Activated T-helper 9 cell treated with anti-CD3 and anti-CD28 coated beads, Interleukin-2, amount 50 U/mL, for 16 hours (primary cell): ENCODE measurements at places on chromosomes 4 and X.

- no peak for DNase-seq
These were observed 9.1 kb upstream of the ARHGEF38 start for GRCh38 chr4:105543346-105543745.

DNA sequence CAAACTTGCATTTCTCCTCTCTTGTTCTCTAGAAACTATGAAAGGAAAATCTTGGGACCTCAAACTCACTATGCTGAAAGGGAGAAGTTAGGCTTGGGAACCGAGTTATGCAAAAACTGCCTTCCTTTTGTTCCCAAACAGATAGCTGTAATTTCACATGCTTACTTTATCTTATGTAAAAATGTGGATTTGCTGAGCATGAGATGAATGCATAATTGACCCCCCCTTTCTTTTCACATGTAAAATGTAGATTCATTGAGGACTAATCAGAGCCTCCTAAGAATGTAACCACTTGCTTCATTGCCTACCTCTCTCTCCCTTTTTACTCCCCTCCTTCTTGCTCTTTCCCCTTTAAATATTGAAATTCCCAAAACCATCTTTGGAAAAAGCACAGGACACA lies 18.0 kb downstream of the TBC1D9 start:
- DNase-seq, result no peak

GRCh38 chr4:125316791-125317524 lies 2.2 kb downstream of the FAT4 start:
- DNase-seq, result no peak

DNA sequence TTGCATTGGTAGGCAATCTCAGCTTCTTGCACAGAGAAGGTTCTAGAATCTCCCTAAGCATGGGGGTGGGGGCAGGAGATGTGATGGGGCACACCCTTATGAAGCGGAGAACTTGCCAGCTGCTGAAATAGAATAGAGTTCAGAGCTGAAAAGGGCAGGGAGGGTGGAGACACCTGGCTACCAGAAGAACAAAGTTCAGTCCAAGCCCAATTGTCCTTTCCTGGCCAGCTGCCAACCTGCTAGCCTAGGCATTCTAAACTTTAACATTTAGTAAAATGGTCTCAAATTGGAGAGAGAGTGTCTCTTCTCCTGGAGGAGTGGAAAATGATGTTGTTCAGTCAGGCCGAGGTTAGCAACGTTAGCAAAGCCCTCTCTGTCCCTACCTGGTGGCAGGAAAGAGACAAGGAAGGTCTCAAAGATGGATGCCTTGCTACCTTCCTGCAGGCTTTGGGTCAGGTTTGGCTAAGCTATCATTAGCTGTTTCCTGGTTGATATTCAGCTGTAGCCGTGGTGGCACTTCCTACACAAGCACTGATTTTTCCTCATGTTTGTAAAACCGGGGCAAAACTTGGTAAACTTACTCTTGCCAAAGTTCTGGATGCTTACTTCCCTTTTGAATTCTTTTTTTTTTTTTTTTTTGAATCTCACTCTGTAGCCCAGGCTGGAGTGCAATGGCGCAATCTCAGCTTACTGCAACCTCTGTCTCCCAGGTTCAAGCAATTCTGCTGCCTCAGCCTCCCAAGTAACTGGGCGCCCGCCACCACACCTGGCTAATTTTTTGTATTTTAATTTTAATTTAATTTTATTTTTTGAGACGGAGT lies 34.7 kb upstream of the NYX start:
- no peak for DNase-seq

- no peak for DNase-seq
These were observed 624.6 kb upstream of the TECRL start for GRCh38 chr4:65033899-65034298.

DNA sequence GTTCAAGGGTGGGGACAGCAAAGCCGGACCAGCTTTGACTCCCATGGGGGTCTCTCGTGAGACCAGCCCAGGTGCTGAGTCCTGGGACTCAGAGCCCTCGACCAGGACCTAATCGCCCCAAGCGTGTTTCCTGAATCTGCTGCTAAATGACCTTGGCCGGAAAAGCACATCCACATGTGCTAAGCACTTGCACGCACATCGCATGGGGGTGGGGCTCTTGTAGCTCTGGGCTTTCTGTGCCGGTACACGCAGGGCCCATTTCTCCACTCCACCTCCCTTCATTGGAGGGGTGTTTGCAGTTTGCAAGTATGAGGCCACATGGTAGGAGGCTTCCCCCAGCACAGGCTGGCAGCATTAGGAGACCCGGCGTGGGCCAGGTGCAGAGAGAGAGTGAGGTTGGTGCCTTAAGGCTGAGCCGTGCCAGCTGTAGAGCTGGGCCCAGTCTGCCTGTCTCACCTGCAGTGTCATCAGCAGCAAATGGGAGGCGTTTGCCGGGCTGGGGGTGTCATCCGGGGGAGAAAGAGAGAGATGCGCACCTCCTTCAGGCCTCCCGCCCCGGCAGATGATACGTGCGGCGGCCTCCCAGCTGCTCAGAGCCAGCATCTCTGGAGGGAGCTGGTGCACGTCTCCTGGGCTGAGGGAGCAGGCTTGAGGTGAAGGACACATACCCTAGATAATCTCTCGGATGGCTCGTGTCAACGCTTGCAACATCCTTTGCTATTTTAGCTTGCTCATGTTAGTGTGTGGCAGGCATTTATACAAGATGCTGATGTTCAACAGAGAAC lies 45.2 kb upstream of the CLCN4 start:
- peak; percentile 28 for DNase-seq

DNA sequence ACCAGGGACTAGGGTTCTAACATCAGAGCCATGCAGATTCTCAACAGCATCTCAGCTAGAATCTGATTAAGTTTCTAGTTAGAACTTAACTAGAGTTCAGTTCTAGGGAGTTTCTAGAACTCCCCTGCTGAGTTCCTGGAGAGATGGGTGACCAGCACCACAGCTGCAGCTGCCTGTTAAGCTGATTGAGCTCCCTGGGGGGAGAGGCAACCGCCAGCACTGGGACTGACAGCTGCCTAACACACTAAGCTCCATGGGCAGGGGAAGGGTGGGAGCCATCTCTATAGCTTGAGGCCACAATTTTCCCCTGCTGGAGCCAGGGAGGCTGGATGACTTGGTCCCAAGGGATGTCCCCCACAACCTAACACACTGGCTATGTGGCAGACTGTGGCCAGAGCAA lies 84.2 kb downstream of the CHIC1 start:
- no peak for DNase-seq

DNA sequence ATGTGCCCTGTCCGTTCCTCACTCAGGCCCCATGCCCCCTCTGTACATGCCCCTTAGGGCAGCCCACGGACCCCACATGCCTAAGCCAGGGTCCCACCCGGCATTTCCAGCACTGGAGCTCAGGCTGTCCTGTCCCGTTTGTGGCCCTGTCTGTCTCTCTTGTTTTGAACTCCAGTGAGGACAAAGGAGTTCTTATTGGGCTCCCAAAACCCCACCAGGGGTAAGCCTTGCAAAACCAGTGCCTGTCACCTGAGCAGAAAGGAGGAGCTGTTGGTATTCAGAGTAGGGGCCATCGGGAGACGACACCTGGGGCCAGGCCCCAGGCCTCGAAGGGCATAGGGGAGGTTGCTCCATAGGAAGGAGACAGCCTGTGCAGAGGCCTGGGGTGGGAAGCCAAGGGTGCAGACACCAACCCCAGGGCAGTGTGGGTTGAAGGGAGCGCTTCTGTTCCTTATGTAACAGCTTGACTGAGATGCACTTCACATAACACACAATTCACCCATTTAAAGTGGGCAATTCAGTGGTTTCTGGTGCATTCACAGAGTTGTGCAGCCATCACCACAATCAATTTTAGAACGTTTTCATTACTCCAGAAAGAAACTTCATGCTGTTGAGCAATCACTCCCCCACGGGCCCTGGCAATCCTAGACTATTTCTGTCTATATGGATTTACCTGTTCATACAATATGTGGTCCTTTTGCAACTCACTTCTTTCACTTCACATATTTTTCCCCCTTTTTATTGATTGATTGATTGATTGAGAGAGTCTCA lies 31.7 kb downstream of the MAN2B2 start:
- no peak for DNase-seq

GRCh38 chr4:177405508-177405907 lies 36.7 kb downstream of the AGA start:
- no peak for DNase-seq

DNA sequence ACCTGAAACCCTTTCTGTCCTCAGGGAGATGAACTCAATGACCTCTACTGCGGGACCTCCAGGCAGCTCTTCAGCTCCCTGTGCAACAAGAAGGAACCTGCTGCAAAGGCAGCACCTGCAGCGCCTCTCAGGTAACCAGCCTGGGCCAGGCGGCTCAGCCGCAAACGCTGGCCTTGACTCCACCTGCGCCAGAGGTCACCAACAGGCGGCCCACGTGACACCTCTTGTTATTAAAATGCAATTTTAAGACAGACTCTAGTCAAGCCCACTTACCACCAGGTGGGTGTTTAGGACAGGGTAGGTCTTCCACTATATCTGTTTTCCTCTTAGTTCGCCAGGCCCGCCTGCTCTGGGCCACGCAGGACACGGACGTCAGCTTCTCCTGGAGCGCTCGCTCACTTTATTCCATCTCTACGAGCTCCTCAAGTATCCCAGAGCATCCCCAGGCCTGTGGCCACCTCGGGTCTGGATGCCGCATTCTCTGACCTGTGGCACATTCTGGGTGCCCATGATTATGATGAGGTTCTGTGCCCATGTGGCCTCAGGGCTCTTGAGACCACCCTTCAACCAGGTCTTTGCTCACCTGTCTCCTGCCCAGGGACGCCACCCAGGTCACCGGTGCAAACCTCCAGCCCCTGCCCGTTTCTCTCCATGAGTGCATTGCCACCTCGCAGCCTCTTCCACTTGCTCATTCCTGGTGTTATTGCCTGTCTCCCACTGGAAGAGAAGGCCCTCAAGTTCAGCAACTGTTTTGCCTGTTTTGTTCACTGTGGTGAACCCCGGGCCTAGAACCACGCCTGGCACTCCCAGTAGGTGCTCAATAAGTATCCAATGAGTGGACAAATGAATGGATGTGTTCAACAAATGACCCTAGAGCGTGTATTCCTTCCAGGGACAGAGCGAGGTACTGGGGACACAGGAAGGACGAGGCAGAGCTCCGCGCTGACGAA lies 32.8 kb upstream of the JAKMIP1 start:
- no peak for DNase-seq

DNA sequence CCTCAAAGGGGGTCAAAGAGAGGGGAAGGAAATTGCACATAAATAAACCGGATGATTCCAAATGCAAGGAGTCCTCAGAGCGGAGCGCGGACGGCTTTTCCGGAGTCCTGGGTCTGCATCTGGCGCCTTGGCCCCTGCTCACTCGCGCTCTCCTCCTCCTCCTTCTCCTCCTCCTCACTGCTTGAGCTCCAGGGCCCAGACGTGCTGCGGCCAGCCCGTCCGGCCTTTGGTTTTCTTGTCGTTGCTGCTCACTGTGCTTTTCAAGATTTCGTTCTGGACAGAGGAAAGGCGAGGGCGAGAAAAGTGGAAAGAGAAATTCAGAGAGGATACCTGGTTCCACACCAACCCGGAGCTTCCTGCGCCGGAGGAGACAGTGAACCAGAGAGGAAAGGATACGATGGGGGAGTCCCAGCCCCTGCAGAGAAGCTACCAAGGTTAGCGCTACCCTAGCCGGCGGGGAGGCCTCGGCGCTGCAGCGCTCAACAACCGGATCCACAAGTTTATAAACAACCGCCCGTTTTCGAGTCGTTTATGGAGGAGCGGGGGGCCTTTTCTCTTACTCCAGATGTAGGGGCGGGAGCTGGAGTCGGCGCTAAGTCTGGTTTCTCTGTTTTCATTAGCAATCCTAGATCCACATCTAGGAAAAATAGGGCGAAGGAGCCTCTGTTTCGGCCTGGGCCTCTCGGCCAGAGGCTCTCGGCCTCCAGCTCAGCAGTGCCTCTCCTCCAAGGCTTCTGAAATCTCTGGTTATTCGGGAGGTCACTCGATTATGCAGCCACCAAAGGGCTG lies 2.7 kb downstream of the HAND2 start:
- DNase-seq, result no peak

DNA sequence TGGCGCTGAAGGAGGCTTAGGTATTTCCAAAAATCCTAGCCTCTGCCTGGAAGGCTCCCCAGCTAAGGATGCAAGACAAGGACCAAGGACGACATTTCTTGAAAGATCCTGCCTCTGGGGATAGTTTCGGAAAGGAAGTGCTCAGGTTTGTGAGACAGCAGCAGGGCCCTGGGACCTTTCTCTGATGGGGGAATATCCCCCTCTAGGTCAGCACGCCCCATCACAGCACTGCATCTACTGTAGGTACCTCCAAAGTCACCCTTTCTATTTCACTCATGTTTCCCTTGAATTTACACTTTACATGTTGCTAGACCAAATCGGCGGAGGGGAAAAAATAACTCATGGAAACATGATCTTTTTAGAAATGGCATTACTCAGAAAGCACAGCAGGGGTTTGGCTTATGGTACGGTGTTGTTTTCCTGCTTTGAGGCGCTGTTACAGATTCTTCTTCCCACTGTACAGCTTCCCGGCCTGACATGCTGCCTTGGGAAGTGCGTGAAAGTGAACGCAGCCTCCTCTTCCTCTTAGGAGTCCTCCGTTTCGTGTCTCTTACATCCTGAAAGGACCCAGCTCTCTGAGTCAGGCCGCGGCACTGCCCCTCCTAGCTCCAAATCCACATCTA lies 77.2 kb upstream of the DHRSX start:
- DNase-seq, result no peak

DNA sequence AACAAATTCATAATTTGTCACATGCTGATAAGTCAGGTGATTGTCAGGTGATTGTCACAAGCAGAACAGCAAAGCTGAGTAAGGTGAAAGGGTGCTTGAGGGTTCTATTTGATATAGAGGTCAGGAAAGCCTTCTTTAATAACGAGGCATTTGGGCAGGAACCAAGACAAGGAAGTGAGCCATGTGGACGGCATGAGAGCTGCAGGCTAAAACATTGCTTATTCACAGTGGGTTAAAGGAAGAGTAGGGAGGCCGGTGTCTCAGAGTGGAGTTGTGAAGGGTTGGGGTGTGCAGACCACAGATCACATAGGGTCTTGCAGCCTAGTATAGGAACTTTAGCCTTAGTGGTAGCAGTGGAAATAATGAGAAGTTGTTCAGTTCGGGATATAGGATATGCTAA lies 31.3 kb upstream of the CYP2U1 start:
- DNase-seq, result no peak

DNA sequence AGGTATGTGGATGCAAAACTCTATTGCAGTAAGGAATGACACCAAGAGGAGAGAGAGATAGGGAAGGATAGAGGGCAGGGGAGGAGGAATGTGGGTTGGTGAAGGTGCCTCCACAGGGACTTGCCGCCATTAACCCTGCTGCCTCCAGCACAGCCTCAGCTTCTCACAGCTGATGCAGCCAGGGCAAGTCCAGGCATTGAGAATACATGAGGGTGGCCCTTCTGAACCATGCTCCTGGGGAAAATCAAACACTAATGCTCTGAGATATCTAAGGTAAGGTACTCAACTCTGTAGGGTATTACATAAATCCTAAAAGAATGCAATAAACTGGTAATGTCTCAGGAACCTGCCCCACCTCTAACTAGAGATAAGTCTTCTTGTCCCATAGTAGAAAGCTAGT lies 28.7 kb downstream of the UGT2B7 start:
- DNase-seq, result no peak

DNA sequence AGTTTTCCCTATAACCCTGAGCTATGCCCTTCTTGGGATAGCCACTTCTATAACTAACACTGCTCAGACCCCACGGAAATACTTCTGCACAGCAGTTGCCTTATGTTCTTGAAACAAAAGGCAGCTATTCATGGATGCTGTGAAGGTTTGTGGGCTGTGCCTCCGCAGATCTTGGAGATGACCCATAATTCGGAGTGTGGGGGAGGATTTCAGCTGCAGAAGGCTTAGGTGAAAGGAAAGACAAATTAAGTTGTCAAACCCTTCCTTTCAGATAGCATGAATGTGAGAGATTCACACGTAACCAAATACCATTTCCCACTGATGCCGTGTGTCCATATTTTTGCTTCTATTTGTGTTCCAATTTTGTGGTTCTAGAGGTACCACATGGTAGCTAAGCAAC lies 38.1 kb upstream of the NYX start:
- DNase-seq, result no peak
